T-helper 22 cell (primary cell): ENCODE measurements at places on chromosomes 1 and 21.

DNA sequence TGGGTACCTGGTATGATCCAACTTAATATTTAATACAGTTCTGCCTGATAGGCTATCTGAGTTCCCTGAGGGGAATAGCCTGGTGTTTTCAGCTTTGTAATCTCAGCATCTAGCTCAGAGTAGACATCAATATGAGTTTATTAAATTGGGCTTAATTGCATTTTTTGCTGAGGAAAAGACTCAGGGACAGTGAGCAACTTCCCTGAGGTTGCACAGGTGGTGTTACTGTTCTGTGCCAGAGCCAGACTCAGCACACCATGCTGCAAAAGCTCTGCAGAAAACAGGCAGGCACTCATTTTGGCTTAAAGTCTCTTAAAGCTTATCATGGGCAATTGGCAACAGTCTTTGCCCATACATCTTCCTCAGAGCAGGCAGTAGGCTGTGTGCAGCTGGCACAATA, 90.5 kb upstream of the JUN start:
- DNase-seq, result no peak

- DNase-seq, result no peak
Measured at GRCh38 chr1:116850436-116850835, 59.3 kb upstream of the PTGFRN start.

DNA sequence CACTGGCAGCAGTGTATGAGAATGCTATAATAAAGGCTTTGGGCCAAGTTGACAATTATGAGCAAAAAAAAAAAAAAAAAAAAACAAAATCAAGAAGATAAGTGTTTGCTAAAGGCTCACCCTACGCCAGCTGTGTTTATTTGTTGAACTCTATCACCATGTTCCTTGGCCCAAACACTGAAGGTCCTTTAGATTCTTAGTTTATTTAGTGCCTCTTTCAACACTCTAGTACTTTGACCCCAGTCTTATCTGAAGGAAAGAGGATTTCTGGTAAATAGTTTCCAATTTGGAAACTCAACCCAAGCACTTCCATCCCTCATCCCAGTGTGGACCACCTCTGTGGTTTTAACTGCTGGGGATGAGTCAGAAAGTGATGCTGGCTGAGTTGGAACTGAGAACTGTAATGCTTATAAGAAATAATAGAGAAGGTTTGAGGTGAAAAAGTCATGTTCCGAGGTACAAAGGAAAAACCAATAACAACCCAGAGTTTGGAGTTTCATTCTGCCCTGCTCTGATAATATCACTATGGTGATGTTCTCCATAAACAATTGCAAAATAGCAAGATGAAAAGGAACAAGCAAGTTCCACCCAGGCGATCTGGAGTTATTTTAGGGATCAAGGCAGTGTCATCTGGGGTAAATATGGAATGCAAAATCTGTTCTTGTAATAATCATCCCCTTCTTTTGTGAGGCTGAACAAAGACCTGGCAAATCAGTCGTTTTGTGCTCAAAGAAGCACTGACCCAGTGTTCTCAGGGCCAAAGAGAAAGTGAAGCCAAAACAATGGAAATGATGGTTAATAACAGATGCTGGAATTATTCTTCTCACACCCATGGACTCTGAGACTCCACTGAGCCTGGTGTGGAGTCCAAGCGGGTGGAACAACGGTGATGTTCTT, 19.7 kb upstream of the CAPZB start:
- no peak for DNase-seq

DNA sequence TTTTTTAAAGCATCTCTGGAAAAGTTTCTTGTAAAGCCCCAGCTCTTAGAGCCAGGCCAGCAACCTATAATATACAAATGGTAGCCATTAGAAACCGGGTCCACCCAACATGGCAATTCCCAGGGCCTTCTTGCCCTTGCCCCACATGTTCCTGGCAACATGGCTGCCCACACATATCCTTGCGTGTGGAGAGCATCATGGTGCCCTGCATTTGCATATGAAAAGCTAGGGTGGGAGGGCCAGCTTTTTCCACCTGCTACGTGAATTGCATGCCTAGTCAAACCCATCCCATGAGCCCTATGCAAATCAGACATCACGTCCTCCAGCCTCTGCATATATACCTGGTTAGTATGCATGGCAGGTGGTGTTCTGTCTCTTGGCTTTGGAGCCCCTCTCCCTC, 88.2 kb downstream of the RABGAP1L start:
- no peak for DNase-seq

- DNase-seq, result no peak
Measured at GRCh38 chr1:241533326-241534115, 1.3 kb downstream of the KMO start.

GRCh38 chr1:109631513-109632505, 12.2 kb downstream of the AMPD2 start:
- DNase-seq, result no peak

GRCh38 chr1:97816927-97817326, 103.9 kb downstream of the DPYD start:
- no peak for DNase-seq

DNA sequence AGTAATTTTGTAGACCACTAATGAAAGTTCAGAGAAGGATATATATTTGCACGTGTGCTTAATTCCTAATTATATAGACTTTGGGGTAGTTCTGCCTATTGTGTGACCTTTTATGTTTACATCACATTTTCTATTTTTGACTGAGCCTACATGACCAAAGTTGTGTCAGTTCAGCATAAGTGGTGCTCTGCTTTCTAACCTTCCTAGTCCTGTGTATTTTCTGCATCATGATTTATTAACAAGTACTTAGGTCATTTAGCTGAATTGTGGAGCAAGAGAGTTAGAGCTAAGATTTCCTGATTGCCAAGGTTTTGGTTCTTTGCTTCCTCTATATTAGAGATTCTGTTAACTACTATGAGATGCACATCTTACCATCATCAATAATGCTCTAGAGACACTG, 176.0 kb downstream of the C1orf21 start:
- no peak for DNase-seq

GRCh38 chr1:117735045-117735992, 129.5 kb downstream of the TENT5C start:
- no peak for DNase-seq

- DNase-seq, result no peak
Measured at GRCh38 chr1:46749921-46750404, 31.0 kb upstream of the EFCAB14 start.

DNA sequence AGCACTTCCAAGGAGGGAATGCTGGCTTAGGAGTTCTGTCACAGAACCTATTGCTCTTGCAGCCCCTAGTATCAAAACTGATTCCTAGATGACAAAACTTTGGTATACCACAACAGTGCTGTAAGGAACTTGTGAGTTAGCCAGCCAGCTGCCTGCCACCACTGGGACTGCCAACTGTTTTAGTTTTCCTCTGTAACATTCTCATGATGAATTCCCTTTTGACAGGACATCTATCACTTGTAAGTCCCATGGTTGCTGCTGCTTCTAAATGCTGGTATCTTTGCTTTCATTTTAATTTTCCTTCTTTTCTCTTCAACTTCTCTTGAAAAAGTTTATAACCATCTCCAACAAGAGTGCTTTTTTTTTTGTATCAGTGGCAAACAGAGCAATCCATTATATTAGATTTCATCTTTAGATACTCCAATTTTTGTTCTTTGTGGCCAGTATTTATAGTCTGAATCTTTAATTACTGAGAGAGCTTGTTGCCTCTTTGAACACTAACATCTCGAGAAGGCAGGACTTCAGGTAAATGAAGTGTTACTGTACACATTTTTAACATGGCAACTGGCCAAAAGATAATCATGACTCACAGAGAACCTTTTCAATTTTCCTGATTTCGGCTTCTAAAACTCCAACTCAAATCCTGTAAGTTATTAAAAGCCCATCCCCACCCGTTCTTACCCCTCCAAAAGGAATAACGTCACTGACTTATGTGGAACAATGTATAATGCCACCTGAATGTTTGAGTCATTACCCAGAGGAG, 19.8 kb downstream of the DBT start:
- DNase-seq, result no peak

GRCh38 chr1:97654876-97655585, 265.8 kb downstream of the DPYD start:
- no peak for DNase-seq
